GM20000 (cell line): ENCODE measurements at places on chromosomes 2 and 18.

GRCh38 chr2:48727560-48727959, 28.0 kb downstream of the LHCGR start:
- no peak for DNase-seq

GRCh38 chr2:184596819-184597411, 1.4 kb upstream of the ZNF804A start:
- peak; percentile 27 for DNase-seq

- no peak for DNase-seq
Observed at GRCh38 chr2:230418341-230419016, 2.5 kb downstream of the SP100 start.

DNA sequence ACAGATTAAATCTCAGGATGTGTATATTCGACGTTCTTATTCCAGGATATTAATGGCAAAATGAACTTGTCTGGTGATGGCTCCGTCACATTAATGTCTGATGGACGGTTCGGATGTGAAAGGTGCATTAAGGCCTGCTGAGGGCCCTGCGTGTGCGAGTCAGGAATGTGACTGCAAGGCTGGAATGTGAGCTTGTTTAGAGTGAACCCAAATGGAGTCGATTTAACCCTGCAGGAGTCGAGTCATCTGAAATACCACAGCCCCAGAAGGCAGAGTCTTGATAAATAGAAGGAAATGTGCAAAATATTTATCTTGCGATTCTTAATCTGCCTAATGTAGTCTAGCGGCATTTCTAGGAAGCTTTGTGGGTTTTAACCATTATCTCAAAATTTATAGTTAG, 44.3 kb downstream of the RDH14 start:
- DNase-seq, result no peak

GRCh38 chr2:239156516-239157265, 244.1 kb downstream of the HDAC4 start:
- DNase-seq, result no peak

DNA sequence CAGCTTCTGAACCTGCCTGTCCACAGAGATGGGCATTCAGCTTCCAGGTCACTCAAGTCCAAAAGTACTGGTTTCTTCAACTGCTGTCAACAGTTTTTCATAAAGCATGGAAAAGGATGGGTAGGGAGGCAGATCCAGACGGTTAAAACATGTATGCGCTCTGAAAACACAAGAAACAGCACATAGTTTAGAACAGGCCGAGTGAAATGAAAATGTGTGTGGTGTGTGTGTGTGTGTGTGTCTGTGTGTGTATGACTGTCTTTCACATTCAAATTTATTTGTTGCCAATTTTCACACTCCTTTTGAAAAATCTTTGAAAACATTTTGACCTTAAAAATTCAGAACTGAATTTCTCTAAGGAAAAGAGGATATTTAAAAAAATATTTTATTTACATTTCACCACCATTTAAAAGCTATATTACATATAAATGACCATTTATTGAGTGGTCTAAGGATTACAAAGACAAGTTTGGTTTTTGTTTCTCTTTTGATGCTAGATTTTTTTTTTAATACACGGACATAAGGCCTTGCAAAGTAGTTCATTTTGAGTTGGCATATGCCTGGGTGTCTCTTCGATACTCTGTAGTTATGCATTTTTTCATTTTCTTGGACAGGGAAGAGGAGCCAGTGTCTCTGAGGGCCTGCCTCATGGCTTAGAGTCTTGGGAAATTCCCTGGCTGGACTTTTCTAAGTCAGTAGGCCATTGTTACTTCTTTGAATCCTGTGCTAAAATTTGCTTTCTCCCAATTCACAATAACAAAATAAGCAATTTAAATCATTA, 30.0 kb upstream of the STK17B start:
- no peak for DNase-seq

DNA sequence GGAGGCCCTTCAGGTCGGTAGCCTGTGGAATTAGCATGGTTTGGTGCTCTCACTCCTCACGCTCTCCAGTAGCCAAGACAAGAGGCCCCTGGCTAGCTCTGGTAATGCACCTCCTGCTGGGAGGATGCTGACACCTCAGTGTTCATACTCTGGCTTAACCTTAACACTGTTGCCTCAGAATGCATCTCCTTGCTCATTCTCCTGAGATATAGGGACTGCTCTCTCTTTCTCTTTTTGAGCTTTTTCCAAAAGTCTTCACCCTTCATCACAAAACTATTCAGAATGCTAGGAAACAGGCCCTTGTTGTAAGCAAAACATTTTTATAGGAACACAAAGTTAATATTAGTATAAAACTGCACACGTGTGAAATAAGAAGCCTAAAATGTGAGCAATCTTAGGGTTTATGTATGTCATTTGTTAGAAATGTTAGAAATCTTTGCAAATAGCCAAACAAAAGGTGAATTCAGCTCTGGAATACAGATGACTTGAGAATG, 17.3 kb upstream of the IMPA2 start:
- peak; percentile 37 for DNase-seq

- no peak for DNase-seq
Observed at GRCh38 chr2:38515155-38516074, 87.3 kb downstream of the HNRNPLL start.
